ENCODE measurements at places on chromosomes 2 and 18.

DNA sequence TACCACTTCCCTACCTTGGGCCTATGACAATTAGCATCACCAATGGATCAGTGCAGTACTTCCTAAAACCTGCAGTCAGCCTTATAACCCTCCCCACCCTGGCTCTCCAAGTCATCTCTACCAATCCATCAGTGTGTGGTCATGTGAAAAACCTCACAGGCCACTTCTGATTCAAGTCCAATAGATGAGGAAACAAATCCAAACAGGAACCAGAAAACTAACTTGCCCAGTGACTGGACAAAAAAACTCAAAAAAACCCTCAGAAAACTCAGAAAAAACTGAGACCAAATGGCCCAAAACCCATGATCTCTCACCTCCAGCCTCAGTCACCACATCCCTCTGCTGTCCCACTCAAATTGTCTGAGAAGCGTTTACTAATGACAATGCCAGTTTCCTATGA lies 43.3 kb downstream of the TGFA start:
- DNase-seq: no peak

GRCh38 chr2:160963957-160964356 lies 196.3 kb upstream of the TANK start:
- no peak for DNase-seq

DNA sequence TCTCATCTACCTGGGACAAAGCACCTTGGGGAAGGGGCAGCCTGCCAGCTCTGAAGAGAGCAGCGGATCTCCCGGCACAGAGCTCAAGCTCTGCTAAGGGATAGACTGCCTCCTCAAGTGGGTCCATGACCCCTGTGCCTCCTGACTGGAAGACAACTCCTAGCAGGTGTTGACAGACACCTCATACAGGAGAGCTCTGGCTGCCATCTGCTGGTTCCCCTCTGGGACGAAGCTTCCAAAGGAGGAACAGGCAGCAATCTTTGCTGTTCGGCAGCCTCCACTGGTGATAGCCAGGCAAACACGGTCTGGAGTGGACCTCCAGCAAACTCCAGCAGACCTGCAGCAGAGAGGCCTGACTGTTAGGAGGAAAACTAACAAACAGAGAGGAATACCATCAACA lies 549.9 kb upstream of the LRATD1 start:
- no peak for DNase-seq

- DNase-seq: peak; percentile 61
These were observed 98.0 kb downstream of the STPG4 start for GRCh38 chr2:47056868-47057686.

- DNase-seq: no peak
These were observed 4.0 kb downstream of the DIPK1C start for GRCh38 chr18:74453016-74453566.

DNA sequence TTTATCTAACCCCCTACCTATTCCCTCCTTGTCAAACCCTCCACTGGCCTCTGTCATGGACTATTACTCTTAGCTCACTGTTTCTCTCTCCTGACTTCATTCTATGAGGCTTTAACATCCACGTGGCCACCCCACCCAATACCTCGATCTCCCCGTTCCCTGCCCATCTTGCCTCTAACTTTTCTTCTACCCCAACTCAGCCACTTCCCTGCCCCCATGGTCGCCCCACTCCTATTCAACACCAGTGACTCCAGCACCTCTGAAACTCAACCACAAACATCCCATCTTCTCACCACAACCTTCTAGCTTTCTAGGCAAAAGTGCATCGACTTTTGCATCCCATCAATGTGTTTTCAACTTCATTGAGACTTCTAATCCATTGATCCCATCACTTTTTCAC lies 94.2 kb upstream of the EPAS1 start:
- DNase-seq: no peak

- DNase-seq: no peak
These were observed 59.9 kb downstream of the KYNU start for GRCh38 chr2:142937347-142937746.

GRCh38 chr2:70084973-70085710 lies 2.1 kb upstream of the PCBP1 start:
- DNase-seq: no peak

DNA sequence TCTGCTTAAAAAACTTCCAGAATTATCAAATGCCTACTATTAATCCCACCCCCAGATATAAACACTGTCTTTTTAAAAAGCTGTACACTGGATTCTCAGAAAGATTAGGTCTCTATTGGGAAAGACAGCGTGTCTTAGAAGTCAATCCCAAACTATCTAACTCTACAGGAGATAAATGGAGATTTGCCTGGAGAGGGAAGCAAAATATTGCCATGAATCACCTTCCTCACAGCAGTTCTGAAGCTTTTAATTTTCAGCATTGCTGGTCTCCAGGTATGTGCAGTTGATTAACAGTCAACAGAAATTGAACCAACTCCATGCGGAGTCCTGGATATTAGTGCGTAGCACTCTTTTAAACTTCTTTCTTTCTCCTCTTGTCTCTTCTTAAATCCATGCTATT lies 122.2 kb downstream of the DSC3 start:
- no peak for DNase-seq

GRCh38 chr2:55361465-55362189 lies 58.0 kb downstream of the CCDC88A start:
- DNase-seq: no peak

GRCh38 chr18:59846814-59847490 lies 52.8 kb upstream of the PMAIP1 start:
- no peak for DNase-seq

- DNase-seq: no peak
These were observed 144.1 kb upstream of the MGAT5 start for GRCh38 chr2:134109725-134110124.

- DNase-seq: peak; percentile 81
These were observed 206.8 kb upstream of the HDAC4 start for GRCh38 chr2:239607517-239608191.

- DNase-seq: peak; percentile 63
These were observed 72.0 kb upstream of the AFF3 start for GRCh38 chr2:100214265-100214971.

DNA sequence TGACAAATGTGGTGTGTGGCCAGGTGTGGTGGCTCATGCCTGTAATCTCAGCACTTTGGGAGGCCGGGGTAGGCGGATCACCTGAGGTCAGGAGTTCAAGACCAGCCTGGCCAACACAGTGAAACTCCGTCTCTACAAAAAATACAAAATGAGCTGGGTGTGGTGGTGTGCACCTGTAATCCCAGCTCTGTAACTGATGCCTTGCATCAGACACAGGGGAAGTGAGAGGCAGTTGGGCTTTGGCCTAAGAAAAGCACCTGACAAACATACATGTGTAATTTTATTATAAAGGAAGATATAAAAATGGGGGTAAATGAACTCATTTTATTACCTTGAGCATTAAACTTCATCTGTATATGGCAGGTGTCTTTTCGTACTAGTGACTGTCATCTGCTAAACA lies 66.7 kb upstream of the FAM136A start:
- no peak for DNase-seq

DNA sequence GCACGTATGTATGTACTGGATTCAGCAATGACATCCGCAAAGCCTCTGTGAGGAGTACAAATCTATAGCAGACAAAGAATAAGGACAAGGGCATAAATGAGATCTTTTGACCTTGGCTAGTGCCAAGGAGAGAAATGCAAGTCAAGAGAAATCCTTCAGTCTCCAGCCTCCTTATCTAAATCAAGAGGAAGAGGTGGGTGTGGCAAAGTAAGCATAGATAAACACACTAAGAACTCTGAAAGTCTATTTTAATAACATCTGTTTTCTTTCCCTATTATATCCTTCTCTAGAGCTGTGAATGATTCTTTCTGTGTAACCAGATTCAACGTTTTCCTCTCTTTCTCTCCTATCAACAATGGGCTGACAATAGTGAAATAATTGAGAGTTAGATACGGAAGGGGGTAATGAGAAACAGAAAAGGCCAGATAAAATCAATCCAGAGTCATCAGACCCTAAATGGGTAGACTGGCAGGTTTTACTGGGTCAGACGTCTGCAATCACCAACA lies 118.5 kb upstream of the ZFP36L2 start:
- DNase-seq: no peak

- DNase-seq: no peak
These were observed 341.7 kb downstream of the PIK3C3 start for GRCh38 chr18:42296723-42297122.

DNA sequence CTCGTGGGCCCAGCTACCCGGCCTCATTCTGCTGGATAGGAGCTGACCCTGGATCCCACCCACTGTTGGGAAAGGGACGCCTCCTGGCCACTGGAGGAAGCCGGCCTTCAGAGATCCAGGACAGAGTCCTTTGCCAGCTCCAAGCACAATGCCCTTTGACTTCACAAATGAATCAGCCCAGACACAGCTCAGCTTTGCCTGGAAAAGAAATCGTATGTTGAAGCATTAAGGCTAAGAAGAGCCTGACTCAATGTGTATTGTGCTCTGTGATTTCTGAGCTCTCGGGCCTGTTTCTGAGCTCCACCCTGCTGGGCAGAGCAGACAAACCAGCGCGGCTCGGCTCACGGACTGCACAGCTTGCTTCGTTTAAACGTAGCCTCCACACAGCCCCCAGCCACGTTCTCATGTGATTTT lies 162.9 kb upstream of the APCDD1 start:
- DNase-seq: no peak

- DNase-seq: no peak
These were observed 162.3 kb upstream of the TRIB2 start for GRCh38 chr2:12554224-12555011.

- DNase-seq: no peak
These were observed 15.6 kb downstream of the ARHGEF33 start for GRCh38 chr2:38905251-38905650.

DNA sequence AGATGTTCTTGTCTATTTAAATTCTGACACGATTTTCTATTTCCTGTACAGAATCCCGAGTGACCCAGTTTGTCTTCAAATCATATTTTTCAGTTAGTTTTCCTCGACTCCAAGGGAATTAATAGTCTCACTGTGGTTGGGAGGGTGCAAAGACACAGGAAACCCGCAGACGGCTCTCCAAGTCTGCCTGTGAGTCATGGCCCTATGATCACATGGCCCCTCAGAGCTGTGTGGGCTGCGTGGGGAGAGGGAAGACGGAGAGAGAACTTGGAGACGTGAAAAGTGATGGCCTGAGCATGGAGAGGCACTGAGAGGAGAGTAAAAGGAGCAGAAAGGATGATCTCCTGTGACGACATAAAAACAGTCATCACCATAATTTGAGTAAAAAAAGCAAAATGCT lies 989.9 kb downstream of the DCDC2C start:
- no peak for DNase-seq

Measured in HL-60 (cell line).